Tongue (tissue), 3 donors: ENCODE measurements at places on chromosomes 3 and 15.

- peak; percentile 88 for DNase-seq
Observed at GRCh38 chr15:77118882-77119321, 48.0 kb upstream of the TSPAN3 start.

DNA sequence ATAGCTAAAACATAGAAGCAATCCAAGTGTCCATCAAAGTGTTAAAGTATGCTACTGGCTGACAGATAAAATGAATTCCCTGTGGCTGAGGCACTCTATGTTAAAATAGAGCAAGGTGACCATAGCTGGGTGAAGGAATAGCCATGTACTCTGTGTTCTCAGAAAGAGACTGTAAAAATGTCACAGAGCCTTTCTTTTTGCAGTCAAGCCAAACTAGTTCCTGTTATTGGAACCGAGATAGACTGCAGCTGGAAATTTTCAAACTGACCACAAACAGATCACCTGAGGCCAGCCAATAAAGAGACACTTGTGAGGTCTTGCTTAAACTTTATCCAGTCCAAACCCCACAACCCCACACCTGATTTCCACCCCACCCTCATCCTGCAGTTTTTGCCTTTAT is 422.8 kb upstream of the NAALADL2 start:
- peak; percentile 45 for DNase-seq

- DNase-seq, result no peak
Observed at GRCh38 chr3:4708230-4708629, 215.1 kb downstream of the ITPR1 start.

GRCh38 chr15:57769266-57769665 is 62.8 kb downstream of the POLR2M start:
- DNase-seq, result peak; percentile 84

GRCh38 chr3:124599779-124600693 is 130.2 kb upstream of the UMPS start:
- DNase-seq, result no peak

DNA sequence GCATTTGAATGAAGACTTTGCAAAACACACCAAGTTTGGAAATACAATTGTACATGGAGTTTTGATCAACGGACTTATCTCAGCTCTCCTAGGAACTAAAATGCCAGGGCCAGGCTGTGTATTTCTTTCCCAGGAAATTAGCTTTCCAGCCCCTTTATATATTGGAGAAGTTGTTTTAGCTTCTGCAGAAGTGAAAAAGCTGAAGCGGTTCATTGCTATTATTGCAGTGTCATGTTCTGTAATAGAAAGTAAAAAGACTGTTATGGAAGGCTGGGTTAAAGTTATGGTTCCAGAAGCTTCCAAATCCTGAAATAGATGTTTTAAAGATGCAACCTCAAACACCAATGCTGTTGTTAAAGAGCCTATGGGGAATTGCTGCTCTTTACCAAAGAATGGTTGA is 11.5 kb downstream of the HTD2 start:
- DNase-seq, result no peak

GRCh38 chr3:32448686-32449474 is 53.8 kb downstream of the CMTM6 start:
- peak; percentile 67 for DNase-seq

DNA sequence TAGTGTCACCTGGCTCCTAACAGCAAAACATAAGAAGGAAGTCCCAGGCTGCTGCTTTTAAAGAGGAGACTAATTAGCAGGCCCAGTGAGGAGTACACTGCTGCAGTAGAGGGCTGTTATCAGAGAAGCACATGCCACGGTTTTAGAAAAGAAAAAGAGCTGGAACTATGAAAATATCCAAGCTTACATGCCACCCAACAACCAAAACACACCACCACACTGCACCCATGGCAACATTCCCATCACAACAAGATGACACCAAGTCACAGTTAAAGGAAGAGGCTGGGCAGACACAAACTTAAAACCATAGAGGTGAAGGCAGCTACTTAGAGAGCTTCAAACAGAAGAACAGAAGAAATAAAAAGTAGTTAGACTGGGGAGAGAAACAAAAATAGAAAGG is 37.0 kb downstream of the NPTN start:
- no peak for DNase-seq

DNA sequence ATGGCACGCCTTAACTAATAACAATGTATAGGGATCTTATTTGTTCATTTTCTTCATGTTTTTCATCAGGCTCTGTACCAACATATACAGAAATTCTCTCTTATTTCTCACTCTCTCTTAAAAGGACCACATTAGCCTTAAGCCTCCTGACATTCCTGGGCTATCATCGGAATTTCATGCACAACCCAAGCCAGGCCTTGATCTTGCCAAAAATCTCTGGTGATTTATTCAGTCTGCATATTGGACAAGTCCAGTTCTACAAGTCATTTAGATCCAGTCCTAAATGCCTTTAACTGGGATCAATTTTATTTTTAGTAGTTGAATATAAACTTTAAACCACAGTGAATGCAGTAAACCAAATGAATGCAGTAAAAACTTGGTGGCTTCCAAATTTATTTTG is 385.4 kb downstream of the MECOM start:
- no peak for DNase-seq

DNA sequence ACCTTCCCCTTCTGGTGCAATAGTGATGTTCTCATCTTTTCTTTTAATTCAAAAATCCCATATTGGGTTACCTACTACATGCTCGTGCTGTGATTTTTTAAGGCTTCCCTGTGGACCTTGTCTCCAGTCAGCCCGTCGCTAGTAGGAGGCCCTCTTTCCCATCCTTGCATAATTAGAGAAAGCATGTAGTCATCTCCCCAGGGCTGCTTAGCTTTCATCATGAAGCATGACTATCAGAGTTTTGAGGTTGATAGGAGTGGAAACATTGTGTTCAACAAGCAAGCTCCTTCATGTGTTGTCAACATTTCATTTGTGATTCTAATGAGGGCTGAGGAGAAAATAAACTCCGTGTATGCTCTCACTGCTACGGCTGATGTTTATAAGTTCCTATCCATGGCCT is 8.7 kb upstream of the LRTM1 start:
- no peak for DNase-seq

GRCh38 chr3:138434875-138435772 is 708 bp downstream of the ESYT3 start:
- no peak for DNase-seq

DNA sequence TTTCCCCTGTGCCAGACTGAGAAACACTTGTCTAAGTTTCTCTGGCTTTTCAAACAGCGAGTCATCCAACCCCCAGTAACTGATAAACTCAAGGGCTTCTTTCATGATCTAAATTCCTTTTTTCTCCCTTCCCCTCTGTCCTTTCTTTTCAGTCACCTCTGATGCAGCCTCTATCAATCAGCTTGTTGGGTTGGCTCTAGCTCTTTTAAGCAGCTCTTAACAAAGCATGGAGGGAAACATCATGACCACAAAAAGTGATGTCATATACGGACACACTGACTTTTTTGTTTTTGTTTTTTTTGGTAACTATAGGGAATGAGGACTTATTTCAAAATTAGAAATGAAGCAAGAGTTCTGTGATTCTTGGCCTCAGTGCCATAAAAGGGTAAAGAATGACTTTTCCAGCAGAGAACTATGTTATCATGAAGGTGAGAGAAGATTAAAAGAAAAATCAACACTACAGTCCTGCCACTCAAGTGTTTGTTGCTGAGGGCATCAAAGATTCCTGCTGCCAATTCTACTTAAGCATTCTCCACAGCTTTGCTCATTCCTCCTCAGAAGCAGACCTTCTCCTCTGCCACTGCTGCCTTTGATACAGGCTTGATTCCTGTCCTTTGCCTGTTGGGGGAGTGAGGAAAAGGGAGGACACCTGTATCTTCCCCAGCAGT is 457.0 kb upstream of the ONECUT1 start:
- DNase-seq, result no peak

GRCh38 chr15:101452572-101452971 is 36.9 kb downstream of the PCSK6 start:
- no peak for DNase-seq

GRCh38 chr3:177610686-177611633 is 413.7 kb upstream of the TBL1XR1 start:
- DNase-seq, result peak; percentile 79

DNA sequence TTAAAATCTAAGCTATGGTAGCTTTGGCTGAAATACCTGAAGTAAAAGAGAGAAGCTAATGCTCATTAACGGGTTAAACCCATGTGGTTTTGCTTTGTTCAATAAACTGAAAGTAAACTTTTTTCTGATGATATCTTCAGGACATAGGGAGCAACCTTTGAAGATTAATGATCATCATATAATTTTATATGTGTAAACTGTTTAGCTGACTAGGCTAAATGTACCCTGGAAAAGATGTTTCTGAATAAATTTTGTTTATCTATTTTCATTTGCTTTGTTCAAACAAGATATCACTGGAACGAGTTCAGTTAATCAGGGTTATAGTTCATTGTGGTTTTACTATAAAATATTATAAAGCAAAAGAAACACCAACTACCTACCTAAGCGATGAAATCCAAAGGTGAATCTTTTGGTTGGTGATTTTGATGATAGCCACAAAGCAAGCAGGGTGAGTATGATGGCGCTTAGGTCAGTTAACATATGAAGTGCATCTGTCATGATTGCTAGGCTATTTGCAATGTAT is 11.7 kb downstream of the SLC30A4 start:
- DNase-seq, result no peak

DNA sequence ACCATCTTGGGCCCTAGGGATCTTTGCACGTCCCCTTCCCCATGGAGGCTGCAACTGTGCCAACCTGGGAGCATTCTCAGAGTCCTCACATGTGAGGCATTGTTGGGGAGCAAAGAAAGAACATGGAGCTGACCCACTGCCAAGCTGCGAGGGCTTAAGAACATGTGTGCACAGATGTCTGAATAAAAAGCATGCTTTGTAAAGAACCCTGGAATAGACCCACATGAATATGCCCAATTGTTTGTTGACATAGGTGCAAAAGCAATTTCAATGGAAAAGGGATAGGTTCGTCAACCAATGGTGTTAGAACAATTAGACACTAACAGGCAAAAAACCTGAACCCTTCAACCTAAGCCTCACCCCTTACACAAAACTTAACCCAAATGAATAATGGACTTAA is 9.3 kb downstream of the PGPEP1L start:
- DNase-seq, result no peak

- peak; percentile 11 for DNase-seq
Observed at GRCh38 chr3:4474683-4475490, 7.8 kb upstream of the SUMF1 start.

DNA sequence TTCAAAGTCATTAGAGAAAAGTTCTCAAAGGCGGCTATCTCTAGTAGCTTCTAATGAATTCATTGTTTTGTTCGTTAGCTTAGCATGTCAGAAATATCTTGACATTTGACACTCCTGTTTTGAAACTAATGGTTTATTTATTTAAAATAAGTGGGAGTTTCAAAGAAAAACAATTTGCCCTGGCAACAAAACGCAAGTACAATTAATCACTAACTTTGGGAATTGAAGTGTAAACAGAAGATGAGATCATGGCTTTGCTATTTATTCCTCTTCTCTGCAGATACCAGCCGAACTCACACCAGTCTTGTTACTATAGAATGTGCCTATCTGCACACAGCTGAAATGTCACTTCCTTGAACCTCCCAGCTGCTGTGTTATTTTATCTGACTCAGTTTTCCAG is 27.5 kb downstream of the MASP1 start:
- DNase-seq, result no peak

DNA sequence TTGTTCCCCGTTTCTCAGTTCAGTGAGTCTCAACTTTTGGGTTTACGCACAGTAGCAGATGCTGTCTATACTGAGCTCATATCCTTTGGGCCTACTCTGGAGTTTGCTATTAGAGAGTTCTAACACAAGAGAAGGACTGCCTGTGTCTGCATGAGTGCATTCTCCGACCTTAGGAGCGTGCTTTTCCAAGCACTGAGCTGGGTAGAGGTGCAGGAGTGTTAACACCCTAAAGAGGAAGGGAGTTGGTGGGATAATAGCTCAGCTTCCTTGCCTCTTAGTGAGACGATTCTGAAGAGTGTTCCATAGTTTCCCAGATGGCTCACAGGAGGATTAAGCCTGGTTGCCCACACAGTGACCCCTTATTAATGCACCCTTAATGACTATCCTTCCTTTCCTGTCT is 6.9 kb upstream of the OXSR1 start:
- no peak for DNase-seq

- DNase-seq, result no peak
Observed at GRCh38 chr3:57717205-57717868, 24.5 kb upstream of the DENND6A start.

DNA sequence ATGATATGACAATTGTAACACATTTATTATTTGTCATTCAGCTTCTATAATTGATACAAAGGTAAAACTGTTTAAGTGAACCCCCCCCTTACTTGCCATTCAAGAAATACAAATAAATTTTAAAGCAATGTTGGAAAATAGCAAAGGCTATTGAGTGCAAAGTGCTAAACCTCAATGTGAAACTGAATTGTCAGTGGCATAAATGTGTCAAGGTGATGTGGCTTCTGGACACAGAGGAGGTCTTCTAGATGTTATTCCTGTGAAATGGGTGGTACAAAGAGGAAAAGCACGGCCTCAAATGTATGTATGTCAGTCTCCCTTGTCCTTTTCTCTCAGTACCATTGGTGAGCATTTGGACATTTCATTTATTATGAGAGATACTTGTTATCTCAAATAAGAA is 149.4 kb downstream of the MCTP2 start:
- no peak for DNase-seq

DNA sequence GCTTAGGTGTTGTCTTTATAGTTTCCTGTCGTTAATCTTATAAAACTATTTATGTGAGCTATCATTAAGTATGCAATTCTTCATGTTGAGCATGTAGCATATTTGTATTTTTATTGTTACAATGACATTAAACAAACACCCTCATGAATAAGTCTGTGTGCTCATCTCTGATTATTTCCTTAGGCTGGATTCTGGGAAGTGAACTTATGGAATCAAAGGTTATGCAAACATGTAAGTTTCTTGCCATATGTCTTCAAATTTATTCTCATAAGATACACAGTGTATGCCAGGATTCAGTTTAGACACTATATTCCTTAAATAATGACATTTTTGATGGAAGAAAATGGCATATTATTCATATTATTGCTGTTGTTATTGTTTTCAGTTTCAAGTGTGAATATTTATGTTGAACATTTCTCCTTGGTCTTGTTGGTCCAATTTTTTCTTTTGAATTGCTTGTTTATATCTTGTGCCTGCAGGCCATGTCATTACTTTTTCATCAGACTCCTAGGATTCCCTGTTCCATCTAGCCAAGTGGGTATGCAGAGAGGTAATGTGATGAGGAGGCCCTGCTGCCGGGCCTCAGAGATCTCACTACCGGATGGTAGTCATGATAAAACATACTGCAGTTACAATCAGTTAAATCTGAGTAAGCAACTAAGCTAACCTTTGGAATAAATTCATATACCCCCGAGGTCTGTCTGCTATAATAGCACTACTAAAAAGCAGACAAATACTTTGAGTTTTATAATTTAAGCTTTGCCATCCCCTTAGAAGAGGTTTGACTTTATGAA is 684.3 kb upstream of the SGO1 start:
- no peak for DNase-seq

GRCh38 chr3:192880313-192880712 is 37.3 kb downstream of the MB21D2 start:
- no peak for DNase-seq

DNA sequence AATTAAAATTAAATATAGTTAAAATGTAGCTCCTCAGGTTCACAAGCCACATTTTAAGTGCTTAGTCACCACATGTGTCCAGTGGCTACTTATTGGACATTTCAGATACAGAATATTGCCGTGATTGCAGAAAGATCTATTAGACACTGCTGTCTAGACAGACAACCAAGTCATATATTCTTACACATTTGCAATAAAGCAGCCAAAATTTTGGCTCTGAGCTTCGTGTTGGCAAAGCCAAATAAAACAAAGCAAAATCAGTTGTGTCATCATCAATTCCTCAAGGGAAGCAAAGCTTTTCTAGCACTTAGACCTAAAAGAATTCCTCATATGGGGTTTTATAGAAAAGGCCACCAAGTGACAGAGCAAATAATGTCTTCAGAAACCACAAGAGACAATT is 193.1 kb upstream of the LPP start:
- no peak for DNase-seq
